ENCODE measurements at places on chromosomes 13 and 19.

DNA sequence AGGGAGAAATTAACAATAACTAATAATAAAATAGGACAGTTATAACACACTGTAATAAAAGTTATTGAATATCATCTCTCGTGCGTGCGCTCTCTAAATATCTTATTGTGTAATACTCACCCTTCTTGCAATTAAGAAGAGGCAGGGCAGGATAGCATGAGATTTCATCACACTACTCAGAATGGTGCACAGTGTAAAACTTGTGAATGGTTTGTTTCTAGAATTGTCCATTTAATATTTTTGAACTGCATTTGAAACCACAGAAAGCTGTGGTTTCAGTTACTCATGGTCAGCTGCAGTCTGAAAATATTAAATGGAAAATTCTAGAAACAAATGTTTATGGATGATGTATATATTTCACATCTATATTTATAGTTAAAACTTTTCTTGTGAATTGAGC lies 161.1 kb downstream of the DCT start:
- no peak for DNase-seq

- DNase-seq: no peak
Observed at GRCh38 chr13:53237696-53238095, 209.1 kb downstream of the OLFM4 start.

GRCh38 chr13:41085961-41086585 lies 24.8 kb downstream of the WBP4 start:
- no peak for DNase-seq

- DNase-seq: peak; percentile 75
Observed at GRCh38 chr13:114078461-114079451, 53.7 kb downstream of the RASA3 start.

DNA sequence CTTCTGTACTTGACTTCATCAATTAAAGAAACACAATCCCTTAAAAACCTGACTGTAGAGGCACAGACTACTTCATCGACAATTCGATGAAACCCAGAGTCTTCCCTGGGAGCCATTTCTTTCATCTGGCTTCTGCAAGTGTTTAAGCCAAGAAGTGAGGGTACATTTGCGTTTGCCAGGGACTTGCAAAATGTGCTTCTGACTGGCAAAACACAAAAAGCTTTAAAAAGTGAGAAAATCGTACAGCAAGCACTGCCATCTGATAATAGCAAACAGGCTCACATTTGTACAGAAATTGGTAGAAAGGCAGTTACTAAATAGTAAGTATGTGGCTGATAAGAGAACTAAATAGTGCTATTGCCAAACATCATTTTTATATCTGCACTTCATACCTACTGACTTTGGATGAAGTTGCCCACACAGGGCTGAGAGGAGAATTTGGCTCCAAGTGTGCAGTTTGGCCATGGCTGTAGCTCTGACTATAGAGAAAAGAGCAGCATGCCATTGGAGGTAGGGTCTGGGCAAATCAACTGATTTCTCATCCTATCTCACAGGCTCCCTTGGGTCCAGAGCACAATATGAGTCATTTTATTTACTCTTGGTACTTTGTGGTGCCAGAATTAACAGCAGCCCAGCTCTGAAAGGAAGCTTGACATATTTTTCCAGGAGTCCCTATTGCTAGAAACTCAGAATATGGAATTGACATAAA lies 358.1 kb downstream of the OXGR1 start:
- DNase-seq: no peak

Data from right cardiac atrium (tissue), 5 donors.